ENCODE measurements at places on chromosomes 1 and 21. TPM values are rescaled to one million over a fixed set of nuclear protein-coding genes. Genes with fewer than 3 reads are reported as not detected.
A peak's percentile ranks its signal among the peaks of the same experiment; 100 is the strongest.

Gene CNKSR1
- 0.26 TPM for total RNA-seq

GRCh38 chr1:21594935-21595897 is 73.9 kb downstream of the RAP1GAP start:
- peak; percentile 32 for DNase-seq

DNA sequence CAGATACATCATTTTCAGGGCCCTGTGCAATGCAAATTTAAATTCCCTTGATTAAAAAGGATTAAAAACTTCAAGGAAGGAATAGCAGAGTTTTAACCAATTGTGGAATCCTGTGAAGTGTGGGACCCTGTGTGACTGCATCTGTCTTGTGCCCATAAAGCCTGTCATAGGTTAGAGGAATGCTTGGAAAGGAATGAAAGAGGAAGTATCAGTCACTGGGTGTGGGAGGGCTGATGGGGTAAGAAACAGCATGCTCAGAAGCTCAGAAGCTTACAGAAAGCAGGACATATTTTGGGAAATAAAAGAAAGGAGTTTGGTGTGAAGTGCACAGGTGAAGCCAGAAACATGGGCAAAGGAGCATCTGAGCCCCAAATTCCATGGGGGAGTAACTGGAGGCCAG is 150.8 kb upstream of the ETV3 start:
- no peak for DNase-seq

Gene PTPRU
- 37.5 TPM for total RNA-seq

Gene CASQ2
- total RNA-seq = not detected

Gene TMEM69
- total RNA-seq = 47.5 TPM

Gene METTL18
- 10.6 TPM for total RNA-seq

DNA sequence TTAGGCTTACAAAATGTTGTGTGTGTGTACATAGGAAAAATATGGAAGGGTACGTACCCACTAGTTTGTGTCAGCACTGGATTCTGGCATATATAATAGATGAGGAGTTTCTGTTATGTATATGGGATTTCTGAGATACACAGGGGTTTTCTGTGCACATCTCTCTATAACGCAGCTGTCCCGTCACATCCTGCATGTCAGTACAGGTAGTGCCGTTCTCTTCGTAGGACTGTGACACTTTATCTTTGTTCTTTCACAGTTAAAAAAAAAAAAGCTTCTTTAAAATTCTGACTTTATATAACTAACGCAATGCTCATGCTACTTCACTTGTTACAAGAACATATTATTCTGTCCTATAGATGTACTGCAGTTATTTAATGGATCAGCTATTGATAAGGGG is 42.9 kb downstream of the ADARB1 start:
- no peak for DNase-seq

DNA sequence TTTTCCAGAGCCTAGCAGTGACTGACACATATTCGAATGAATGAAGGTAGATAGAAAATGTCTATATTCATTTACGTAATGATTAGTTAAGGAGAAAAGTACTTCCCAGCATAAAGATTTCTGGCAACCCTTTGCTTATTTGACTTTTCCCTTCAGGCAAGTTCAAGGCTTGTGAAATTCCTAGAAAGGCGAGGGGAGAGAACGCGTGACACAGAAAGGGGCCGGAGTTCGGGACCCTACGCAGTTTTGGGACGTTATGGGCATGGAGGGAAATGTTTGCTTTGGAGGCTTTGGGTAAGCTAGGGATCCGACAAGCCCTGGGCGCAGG is 472 bp upstream of the USP25 start:
- no peak for DNase-seq

Gene GJA8
- not detected for total RNA-seq

Gene CCDC190
- 0.19 TPM for total RNA-seq

All from HT1080 (cell line).